Nasal cavity respiratory epithelium epithelial cell of viscerocranial mucosa (primary cell): ENCODE measurements at places on chromosomes 16 and 17. TPM values are rescaled to one million over a fixed set of nuclear protein-coding genes. Genes with fewer than 3 reads are reported as not detected.

SLC13A2 gene
- 0.07 TPM in 1 of 2 replicates, not detected in the other for total RNA-seq

HOXB3 gene
- total RNA-seq = 0.36 TPM in 1 of 2 replicates, not detected in the other

KRT31 gene
- total RNA-seq = 0.14 and 0.34 TPM in 2 replicates

DOC2B gene
- under 0.01 and 17.8 TPM in 2 replicates for total RNA-seq

OR4D1 gene
- total RNA-seq = not detected in 2 replicates

NRN1L gene
- total RNA-seq = 0.21 and 0.34 TPM in 2 replicates

CDH11 gene
- 7.9 and 12.4 TPM in 2 replicates for total RNA-seq

CCL4L2 gene
- total RNA-seq = not detected in 2 replicates

MC1R gene
- 0.68 and 5.1 TPM in 2 replicates for total RNA-seq

PKD1 gene
- total RNA-seq = 89.5 and 226 TPM in 2 replicates

CTRB1 gene
- not detected in 2 replicates for total RNA-seq
